ENCODE measurements at places on chromosomes 5 and 9.

DNA sequence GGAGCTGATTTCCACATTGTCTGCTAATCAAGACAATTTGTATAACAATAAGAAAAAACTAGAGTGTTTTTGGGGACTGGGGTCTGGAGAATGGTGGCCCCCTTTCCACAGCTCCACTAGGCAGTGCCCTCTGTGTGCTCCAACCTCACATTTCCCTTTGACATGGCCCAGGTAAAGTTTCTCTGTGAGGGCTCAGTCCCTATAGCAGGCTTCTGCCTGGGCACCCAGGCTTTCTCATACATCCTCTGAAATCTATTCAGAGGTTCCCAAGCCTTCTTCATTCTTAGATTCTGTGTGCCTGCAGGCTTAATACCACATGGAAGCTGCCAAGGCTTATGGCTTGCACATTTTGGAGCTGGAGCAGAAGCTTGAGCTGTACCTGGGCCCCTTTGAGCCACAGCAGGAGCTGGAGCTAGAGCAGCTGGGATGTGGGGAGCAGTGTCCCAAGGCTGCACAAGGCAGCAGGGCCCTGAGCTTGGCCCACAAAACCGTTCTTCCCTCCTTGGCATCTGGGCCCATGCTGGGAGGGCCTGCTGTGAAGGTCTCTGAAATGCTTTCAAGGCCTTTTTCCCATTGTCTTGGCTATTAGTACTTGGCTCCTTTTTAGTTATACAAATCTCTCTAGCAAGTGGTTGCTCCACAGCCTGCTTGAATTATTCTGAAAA lies 49.1 kb upstream of the VPS13A start:
- DNase-seq = no peak

- no peak for DNase-seq
Observed at GRCh38 chr9:108283696-108284095, 572.1 kb downstream of the ACTL7B start.

DNA sequence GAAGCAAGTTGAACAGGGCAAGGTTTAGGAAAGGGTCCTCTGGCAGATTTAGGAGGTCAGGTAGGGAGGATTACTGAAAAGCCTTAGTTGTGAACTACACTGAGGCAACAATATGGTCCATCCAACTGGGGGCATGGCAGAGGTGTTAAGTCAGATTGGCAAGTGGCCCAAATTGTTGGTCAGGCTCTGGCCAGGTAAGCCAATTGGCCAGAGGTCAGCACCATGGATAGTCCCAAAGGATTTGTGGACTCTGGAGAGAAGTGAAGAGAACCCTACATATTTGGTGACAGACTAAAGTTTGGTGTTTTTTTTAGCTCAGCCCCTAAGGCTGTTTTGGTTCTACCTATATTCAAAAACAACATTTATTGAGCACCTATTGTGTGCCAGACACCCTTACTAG lies 39.1 kb upstream of the RASGRF2 start:
- no peak for DNase-seq

DNA sequence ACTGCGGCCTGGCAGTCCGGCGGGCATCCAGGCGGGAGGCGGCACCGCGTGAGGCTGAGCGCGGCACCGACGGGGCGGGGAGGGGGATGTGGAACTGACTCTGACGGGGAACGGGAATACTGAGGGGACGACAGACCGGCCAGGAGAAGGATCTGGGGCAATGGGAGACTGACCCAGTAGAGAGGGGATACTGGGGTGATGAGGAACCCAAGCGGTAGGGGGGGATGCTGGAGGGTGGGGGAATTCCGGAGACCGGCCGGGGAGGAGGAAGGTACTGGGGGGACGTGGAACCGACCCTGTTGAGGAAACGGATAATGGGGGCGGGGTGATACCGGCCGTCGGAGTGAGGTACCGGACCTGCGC lies 423 bp downstream of the IPPK start:
- peak; percentile 47 for DNase-seq

DNA sequence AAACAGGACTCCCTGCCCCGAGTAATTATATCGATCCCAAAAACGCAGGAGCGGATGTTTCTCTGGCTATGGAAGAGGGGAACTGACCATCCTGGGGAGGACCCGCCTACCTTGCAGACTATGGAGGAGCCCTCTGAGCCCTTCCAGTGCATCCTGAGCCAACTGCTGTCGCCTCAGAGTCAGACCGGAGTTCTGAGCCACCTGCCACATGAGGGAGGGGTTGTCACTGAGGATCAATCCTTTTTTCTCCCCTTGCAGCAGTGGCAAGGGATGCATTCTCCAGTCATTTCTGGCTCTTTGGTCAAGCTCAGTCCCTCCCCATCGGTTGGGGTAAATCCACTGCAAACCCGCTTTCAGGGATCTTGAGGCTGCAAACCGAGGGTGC lies 709 bp downstream of the FANCG start:
- DNase-seq = no peak

DNA sequence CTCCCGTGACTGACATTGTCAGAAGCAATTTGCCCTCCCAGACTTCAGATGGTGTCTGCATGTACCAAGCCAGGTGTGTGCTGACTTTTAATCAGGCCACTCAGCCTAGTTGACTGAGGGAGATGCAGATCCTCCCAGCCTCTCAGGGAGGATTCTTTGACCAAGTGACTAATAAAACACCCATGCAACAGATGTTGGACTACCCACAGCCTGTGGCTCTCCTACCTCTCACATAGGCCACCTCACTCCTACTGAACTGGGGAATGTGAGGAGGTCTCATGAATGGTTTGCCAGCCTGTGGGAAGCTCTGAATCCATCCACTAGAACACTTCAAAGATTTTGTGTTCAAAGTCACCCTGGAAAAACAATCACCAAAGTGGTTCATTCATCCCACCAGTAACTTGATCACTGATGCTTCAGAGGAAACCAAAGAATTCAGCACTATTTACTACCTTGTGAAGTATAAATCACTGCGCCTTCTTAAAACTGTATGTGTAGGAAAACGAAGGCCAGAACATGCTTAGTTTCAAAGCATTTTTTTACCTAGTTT lies 80.1 kb downstream of the ESM1 start:
- no peak for DNase-seq

DNA sequence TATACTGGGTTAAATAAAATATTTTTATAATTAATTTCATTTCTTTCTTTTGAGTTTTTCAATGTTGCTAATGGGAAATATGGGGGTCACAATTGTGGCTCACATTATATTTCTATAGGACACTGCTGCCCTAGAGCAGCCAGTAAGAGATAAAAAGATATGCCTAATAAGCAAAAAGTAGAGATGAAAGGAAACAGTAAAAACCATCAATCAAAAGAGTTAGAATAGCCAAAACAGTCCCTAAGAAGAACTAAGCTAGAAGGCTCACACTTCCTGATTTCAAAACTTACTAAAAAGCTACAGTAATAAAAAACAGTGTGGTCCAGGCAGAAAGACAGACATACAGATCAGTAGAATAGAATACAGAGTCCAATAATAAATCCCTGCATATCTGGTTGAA lies 104.4 kb downstream of the FANCC start:
- no peak for DNase-seq

DNA sequence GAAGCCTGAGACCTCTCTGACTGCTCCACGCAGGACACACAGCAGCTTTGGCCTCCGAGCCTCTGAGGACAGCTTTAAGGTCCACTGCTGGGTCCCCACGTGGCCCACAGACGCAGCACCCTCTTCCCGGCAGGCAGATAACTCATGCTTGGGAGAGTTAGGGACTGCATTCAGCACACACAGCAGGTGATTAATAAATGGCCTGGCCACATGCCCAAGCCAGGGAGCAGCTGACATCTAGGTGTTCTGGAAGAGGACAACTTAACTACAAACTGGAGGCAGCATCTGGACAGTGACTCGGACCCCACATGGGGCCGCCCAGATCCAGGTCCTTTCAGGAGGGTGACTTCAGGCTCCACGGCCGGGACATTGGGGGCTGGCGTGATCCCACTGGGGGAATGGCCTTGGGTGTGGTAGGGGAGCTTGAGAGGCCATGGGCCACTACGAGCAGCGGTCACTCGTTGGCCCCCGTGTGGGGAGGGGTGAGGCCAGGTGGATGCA lies 11.3 kb downstream of the NINJ1 start:
- DNase-seq = no peak

- DNase-seq = no peak
Observed at GRCh38 chr5:102722931-102723330, 32.2 kb upstream of the PAM start.

DNA sequence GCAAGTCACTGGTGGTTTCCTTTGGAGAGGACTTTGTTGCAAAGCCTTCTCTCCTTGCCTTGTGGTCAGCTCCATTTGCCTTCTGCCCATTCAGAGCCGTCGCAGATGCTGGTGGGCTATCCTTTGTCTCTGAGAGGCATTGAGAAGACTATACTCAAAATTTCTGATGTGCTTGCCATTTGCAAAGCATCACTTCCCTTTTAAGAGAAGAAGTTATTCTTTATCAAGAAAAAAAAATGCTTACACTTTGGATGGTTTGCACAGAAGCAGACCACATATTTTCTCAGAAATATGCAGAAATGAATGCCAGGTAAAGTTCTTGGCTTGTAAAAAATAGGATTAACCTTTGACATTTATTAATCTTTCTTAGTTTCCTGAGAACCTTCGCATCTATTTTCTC lies 195.8 kb upstream of the KLF4 start:
- no peak for DNase-seq

GRCh38 chr5:38202741-38203140 lies 55.6 kb upstream of the EGFLAM start:
- DNase-seq = no peak

DNA sequence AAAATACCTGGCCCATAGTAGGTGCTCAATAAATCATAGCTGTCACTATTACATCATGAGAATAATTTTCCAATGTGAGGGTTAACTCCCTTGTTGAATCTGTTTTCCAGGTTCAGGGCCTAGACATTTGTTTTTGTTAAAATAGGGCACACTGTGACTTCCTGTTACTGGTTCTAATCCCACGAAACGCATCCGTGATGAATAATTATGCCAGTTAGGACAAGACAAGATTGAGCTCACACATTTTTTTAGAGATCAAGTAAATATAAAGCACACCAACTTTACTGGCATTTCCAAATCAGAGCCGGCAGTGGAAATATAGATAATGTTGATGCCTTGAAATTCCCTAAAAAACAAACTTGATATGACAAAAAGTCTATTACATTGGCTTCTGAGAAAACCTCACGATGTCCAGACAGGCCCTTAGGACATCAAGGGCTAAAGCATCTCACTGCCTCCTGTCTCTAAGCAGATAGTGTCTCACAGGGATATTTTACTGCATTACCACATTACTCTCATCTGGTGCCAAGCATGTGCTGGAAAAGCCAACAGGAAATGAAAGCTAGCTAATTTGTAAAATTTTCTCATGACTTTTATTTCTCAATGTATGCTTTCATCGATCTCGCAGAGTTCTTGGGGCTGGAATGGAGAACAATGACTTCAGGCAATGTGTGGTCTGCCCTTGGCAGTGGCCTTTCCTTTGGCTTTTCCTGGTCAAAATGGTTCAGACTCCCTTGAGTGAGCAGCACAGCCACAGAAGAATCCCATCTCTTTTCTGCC lies 414.3 kb upstream of the PAPPA start:
- no peak for DNase-seq

DNA sequence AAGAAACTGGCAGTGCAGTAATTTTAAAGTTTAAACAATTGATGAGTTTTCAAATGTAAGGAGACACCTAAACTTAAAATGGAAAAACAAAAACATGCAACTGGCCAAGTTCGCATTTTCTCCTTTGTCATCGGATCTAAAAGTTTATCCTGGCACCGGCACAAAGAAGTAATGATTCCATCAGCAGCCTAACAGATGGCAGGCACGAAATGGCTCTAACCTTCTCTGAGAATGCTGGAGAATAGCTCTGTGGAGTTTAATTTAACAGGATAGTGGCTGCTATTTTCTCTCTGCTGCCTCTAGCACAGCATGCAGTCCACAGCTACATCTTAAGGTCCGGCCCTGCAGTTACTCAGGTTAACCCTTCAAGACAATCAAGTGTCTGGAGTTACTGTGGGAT lies 82.2 kb downstream of the PRELID2 start:
- DNase-seq = no peak

DNA sequence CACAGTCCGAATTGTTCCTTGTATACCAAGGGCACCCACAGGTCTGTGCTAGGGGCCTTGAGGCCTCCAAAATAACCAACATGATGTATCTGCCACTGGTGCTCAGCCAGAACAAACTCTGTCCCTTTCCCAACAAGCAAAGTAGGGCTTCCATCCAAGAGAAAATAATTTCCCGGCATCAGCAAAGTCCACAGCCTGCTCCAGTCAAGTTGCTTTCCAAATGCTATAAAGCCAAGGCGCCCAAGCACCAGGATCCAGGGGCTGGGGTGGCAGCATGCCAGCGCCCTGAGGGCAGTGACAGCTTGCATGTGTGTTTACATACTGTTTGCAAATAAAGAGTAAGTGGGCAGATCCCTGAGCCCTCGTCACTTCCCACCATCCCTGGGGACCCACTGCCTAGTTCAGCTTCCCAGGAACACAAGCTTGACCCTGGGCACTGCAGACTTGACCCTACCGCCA lies 155.9 kb downstream of the ERCC6L2 start:
- no peak for DNase-seq

DNA sequence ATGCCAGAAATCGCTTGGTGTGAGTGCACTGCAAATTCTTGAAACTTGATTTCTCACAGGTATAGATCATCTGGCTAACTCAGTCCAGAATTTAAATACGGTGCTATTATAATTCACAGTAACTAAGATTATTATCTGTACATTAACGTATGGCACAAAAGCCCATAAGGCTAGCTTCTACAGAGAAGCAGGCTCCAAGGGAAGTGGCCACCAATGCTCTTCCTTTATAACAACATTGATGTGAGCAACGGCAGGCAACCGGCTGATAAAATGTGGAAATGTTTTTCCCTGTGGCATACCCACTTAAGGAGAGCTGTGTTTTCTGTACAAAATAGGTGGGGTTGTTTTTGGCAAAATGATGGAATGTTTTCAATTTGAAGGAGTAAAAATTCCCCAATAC lies 35.7 kb downstream of the SEMA4D start:
- no peak for DNase-seq

DNA sequence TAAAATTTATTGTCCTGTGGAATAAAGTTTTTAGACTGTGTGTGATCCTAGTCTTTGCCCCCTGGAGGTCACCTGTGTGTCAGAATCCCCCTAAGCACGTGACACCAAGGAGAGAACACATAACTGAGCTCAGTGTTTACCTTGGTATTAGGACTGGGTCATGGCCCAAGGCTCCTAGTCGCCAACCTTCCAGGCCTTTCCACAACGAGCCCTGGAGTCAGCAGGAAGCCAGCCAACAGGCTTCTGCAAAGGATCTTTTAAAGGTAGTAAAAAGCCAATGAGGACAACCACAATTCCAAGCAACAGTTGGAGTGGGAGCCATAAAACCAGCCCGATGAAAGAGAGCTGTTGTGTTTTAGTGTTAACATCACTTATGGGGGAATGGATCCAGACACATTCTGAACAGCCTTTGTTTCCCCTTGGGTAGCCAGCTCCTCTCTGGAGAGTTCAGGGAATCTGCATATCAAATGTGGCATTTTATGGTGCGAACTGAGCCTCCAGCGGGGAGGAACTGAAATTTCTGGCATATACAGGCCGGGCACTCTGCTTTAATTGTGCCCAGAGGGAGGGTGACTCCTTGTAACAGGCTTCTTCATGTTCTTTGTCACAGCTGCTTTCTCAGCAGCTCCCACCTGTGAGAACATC lies 239.9 kb downstream of the FSTL4 start:
- no peak for DNase-seq

- no peak for DNase-seq
Observed at GRCh38 chr9:104826911-104827310, 63.0 kb downstream of the NIPSNAP3B start.

All from frontal cortex (tissue), 4 donors.